Left lobe of liver (tissue), 2 donors: ENCODE measurements at places on chromosomes 5 and 9. TPM values are rescaled to one million over a fixed set of nuclear protein-coding genes. Genes with fewer than 3 reads are reported as not detected.

Gene LRRC26
- not detected for total RNA-seq

Gene TMEM252
- not detected for total RNA-seq

Gene GGTA1
- 1.2 TPM for total RNA-seq

Gene FGFR4
- total RNA-seq, result 89.8 TPM
